ENCODE measurements at places on chromosomes 6 and 20.
A peak's percentile ranks its signal among the peaks of the same experiment; 100 is the strongest.

DNA sequence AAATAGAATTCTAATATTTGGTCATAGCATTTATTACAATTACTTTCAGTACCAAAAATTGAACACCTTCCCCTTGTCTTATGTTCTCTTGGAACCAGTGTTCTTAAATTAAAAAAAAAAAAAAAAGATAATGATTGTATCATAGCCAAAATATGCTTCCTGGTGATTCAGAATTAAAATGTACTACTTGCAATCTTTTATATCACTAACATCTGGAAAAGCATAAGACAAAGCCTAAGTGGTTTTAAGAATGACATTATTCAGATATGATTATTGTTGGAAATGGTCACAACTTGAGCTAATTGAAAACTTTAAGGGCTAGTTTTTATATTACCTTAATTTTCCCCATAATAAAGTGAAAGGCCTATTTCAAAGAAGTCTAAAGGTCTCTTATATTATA, 493.3 kb upstream of the MARCKS start:
- no peak for DNase-seq

DNA sequence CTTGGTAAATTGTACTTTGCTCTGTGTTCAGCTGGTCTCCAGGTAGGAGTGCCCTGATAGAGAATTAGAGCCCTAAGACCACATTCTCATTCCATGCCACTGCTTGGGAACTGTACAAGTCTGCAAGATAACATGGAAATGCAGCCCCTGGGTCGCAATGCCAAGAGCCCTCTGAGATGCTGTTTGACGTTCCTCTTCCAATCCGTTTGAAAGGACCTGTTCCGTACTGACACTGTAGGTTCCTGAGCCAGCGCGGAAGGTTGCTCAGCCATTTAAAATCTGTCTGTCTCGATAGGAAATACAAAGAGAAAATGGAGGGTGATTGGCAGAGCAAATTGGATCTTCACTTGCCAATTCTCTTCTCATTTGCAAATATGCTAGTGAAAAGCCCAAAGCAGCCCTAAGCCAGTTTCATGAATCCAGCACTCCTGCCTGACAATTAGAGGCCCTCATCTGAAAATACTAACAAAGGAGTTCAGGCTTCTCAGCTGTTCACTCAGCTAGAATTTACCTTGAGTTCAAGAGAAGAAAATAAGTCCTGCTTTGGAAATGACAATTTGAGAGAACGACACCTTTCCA, 100.6 kb upstream of the AFDN start:
- DNase-seq = no peak

DNA sequence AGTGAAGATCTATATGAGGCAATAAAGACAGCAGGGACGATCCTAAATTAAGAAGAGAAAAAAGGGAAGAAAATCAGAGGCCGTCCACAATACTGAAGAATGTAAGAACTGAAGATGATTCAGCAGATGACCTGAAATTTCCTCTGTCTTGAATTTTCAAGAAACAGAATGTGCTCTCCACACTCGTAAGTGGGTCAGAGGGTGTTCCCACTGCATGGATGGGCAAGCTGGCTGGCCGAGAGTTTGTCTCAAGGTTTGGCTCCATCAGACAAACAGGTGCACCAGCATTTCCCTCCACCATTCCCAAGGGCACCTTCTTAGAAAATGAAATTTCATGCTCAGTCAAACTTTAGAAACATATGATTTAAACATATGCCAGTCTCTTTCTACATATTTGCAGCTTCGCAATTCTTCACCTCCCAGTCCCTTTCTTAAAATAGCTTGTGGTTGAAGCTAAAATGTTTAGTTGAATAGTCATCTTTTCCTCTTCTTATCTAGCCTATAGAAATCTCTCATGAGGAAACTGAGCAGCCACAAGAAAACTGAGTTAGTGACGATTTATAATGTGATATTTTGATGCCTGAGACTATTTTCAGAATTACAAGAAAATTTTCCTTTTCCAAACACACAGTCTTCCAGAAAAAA, 576.4 kb downstream of the PRKN start:
- DNase-seq = no peak

GRCh38 chr20:15867899-15868298, 705.3 kb downstream of the KIF16B start:
- DNase-seq = no peak

DNA sequence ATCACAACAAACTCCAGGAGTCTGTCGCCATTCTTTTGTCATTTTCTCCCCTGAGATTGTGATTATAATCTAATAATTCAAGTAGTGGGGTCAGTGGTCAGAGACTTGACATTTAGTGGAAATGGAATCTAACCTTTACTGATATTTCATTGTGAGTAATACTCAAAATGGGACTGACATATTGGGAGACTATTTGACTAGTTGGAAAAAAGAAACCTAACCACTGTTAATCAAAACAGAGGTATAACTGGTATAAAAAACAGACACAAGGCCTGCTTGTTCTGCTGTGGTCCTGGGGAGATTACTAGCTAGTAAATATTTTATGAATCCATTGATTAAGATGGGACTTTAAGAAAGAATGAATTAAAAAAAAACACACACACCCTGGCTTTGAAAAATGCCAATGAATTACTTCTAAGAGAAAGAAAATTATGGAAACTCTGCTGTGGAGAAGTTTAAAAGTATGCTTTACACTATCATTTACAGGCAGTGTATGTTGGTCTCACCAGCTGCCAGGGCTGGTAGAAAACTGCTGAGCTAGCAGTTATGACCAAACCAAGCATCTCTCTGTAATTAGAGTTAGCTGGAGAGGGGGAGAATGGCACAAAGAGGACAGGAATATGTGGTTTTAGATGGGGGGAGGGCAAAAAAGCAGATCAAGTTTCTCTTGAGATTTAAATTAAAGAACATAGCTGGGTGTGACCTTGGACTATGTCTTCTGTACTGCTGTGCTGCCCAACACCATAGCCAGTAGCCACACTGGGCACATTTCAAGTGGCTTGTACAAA, 103.7 kb downstream of the FYN start:
- no peak for DNase-seq

GRCh38 chr6:132218059-132218696, 183.1 kb downstream of the MOXD1 start:
- DNase-seq = no peak

GRCh38 chr6:15361197-15361596, 115.3 kb downstream of the JARID2 start:
- no peak for DNase-seq

GRCh38 chr6:90005048-90005827, 111.0 kb downstream of the GJA10 start:
- DNase-seq = no peak

GRCh38 chr6:143601504-143601903, 76.3 kb upstream of the PHACTR2 start:
- DNase-seq = no peak

GRCh38 chr20:53171065-53171464, 198.9 kb downstream of the TSHZ2 start:
- DNase-seq = no peak

DNA sequence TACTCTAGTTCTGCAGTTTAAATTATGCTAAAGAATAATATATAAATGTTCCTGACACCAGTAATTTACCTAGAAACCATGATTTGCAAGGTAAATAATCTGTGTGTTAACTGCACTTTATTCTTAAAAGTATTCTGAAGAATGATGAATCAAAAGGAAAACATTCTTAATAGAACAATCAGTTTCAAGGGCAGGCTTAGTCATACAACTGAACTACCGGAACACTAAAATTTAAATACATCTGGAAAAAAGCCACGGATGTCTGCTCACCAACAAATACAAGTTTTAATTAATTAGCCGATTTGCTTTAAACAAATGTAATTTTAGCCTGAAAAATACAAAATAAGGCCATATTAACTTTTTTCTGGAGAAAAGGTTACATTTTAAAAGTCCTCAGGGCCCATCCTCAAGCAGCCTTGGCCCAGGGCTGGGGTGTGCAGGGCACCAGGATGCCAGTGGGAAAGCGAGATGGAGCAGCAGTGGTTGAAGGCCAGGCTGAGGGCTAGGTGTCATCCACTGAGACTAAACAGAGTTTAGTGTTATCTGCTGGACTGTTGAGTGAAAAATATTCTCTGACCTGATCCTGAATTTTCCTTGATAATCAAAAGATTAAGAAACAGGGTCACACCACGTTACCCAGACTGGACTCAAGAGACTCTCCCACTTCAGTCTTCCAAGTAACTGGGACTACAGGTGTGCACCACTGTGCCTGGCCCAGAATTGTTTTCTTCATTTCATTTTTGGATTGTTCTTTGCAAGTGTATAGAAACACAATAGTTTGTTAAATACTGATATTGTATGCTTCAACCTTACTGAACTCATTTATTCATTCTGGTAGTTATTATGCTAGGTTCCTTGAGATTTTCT, 88.2 kb upstream of the DST start:
- no peak for DNase-seq

GRCh38 chr6:157019115-157019641, 242.0 kb downstream of the ARID1B start:
- DNase-seq = no peak

GRCh38 chr20:58745391-58745790, 52.8 kb downstream of the NPEPL1 start:
- no peak for DNase-seq

DNA sequence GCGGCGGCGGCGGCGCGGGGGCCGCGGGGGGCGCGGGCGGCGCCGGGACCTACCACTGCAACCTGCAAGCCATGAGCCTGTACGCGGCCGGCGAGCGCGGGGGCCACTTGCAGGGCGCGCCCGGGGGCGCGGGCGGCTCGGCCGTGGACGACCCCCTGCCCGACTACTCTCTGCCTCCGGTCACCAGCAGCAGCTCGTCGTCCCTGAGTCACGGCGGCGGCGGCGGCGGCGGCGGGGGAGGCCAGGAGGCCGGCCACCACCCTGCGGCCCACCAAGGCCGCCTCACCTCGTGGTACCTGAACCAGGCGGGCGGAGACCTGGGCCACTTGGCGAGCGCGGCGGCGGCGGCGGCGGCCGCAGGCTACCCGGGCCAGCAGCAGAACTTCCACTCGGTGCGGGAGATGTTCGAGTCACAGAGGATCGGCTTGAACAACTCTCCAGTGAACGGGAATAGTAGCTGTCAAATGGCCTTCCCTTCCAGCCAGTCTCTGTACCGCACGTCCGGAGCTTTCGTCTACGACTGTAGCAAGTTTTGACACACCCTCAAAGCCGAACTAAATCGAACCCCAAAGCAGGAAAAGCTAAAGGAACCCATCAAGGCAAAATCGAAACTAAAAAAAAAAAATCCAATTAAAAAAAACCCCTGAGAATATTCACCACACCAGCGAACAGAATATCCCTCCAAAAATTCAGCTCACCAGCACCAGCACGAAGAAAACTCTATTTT, 2.0 kb downstream of the FOXC1 start:
- peak; percentile 70 for DNase-seq

- DNase-seq = peak; percentile 52
Measured at GRCh38 chr20:36214684-36215256, 21.5 kb upstream of the AAR2 start.

GRCh38 chr6:117545161-117545595, 57.1 kb downstream of the GOPC start:
- DNase-seq = no peak

DNA sequence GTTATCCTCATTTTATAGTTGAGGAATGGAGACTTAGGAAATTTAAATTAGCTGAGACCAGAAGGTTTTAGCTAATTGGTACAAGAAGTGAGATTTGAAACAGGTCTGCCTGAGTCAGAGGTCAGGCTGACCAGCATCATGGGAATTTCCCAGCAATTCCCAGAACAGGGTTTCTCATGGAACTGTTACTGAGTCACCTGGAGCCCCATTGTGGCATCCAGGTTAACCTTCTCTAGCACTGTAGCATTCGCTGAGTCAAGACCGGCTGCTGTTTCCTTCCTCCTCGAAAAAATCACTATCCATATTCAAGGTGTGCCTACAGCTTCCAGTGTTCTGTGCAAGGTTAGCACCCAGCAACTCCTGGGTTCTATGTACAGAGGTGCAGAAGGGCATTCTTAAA, 238.0 kb upstream of the MAN1A1 start:
- DNase-seq = no peak

- DNase-seq = no peak
Measured at GRCh38 chr6:161353208-161353613, 79.3 kb upstream of the AGPAT4 start.

DNA sequence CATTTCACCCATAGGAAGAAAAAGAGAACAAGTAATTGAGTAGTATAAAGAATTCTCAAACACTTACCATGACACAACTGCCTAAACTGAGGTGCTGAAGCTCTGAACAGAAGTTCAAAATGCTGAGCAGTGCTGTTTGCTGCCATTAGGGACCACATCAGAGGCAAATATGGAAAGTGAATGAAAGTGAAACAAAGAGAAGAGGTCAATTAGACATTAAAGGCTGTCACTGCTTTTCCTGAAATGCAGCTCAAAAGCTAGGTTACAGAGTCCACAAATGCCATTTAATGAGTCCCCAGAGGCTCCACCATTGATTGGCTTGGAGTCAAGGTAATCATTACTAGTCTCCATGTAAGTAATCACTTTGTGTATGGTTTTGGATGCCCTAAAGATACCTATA, 46.1 kb downstream of the POU3F2 start:
- no peak for DNase-seq

Data from HuH-7.5 (cell line).